GM18507 (cell line): ENCODE measurements at places on chromosomes 2 and 18.

DNA sequence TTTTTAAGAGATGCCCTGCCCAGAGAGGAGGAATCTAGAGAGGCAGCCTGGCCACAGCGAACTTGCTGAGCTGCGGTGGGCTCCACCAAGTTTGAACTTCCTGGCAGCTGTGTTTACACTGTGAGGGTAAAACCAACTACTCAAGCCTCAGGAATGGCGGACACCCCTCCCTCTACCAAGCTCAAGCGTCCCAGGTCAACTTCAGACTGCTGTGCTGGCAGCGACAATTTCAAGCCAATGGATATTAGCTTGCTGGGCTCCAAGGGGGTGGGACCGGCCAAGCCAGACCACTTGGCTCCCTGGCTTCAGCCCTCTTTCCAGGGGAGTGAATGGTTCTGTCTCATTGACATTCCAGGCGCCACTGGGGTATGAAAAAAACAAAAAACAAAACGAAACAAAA, 289.4 kb downstream of the KCNS3 start:
- DNase-seq = no peak

DNA sequence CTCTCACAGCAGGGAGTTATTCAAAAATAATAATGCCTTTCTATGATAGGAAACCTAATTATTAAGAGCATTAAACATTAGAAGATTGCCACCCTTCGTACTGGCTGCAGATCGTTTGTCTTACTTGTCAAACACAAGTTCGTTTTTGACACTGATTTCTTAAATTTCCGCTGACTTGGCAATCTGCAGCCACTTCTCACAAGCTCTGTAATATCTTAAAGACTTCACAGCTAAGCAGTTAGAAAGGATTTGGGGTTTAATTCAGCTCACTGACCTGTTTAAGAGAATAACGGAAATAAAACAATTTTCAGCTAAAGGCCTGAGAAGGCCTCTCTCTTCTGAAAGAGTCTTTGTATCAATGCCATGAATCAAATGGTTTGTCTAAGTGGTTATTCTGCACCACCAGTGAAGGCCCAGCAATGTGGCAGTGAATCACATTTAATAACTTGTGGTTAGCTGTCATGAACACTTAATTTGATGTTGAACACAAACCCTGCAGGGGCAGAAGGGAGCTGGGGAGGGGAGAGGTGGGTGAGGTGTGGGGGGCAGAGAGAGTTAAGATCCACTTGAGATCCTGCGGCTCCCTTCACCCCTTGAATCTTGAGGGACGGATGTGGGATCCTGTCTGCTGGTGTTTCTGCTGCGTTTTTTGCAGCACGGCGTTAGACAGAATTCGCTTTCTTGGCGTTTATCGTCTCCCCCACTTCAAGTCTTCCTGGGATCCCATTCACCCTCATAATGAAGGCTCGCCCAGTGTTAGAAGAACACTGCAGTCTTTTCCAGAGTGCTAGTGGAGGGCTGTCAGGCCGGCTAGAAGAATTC, 145.4 kb upstream of the SATB2 start:
- DNase-seq = no peak

GRCh38 chr2:113370478-113371091, 66.9 kb upstream of the ZNG1B start:
- DNase-seq = peak; percentile 28

DNA sequence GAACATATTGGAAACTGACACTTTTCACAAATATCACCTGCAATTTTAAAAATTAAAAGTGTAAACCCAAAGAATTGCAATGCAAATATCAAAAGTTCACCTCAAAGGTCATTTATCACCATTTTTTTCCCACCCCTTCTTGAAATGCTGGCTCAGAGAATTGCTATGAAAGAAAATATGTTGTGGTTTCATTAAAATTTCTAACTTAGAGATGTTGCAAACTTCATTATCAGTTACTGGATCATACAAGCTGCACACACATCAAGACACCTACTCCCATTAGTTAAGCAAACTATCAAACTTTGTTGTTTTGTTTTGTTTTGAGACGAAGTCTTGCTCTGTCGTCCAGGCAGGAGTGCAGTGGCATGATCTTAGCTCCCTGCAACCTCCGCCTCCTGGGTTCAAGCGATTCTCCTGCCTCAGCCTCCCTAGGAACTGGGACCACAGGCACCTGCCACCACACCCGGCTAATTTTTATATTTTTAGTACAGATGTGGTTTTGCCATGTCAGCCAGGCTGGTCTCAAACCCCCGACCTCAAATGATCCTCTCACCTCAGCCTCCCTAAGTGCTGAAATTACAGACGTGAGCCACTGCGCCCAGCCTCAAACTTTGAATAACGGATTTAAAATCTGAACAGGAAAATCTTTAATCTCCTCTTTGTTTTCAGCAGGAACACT, 37.0 kb downstream of the STK39 start:
- no peak for DNase-seq

- DNase-seq = no peak
Observed at GRCh38 chr2:191840921-191841320, 6.0 kb downstream of the CAVIN2 start.

GRCh38 chr18:2191180-2191790, 380.0 kb downstream of the METTL4 start:
- DNase-seq = no peak

- no peak for DNase-seq
Observed at GRCh38 chr2:223923976-223924375, 21.2 kb downstream of the WDFY1 start.

DNA sequence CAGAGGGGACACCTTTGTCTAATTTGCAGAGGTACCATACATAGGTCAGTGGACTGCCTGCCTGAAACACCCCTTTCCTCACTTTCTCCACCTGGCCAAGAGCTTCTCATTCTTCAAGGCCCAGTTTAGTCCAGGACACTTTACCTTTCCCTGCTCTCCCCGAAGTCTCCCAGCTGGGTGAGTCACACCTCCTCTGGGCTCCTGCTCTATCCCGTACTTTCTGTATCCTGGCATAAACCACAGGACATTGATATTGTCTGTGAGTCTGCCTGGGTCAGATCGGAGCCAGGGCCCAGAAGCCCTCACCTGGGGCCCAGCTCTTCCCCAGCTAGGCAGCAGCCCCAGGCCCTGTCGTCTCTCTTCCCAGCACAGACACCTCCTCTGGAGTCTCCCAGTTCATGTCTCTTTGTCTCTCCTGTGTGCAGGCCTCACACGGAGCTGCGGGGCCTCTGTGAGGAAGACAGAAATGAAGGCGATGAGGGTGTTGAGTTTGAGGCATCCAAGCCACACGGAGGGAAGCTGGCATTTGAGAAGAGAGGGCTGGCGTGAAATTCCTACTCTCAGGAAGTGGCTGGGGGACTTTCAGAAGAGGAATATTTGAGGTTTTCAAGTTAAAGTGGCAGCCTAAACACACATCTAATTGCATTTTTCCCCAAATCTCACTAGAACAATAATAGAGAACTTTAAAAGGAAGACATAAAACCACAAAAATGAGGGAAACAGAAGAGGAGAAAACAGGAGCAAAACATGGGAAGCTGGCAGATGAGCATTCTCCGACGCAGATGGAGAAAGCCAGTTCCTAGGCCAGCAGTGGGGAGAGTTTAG, 79.6 kb upstream of the LAPTM4A start:
- no peak for DNase-seq

- no peak for DNase-seq
Observed at GRCh38 chr18:26708806-26709716, 156.4 kb downstream of the AQP4 start.

DNA sequence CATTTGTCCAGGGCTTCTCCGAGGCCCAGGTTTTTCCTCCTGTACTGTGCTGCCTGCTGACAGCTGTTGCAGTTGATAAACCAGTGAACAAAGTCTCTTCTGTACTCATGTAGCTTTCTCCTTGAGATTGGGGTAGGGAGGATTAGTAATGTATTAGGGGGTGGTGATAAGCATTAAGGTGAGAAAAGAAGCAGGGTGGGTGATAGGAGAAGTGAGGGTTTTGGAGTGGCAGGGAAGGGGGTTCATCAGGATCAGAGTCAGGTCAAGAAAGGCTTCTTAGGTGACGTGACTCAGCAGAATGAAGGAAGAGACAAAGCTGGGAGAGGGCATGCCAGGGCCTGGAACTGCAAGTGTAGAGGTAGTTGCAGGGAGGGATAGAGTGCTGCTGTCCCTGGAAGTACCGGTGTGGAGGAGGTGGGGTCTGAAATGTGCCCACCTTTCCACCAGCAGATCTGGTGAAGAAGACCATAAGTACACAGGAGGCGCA, 48.7 kb downstream of the PKP4 start:
- DNase-seq = no peak

DNA sequence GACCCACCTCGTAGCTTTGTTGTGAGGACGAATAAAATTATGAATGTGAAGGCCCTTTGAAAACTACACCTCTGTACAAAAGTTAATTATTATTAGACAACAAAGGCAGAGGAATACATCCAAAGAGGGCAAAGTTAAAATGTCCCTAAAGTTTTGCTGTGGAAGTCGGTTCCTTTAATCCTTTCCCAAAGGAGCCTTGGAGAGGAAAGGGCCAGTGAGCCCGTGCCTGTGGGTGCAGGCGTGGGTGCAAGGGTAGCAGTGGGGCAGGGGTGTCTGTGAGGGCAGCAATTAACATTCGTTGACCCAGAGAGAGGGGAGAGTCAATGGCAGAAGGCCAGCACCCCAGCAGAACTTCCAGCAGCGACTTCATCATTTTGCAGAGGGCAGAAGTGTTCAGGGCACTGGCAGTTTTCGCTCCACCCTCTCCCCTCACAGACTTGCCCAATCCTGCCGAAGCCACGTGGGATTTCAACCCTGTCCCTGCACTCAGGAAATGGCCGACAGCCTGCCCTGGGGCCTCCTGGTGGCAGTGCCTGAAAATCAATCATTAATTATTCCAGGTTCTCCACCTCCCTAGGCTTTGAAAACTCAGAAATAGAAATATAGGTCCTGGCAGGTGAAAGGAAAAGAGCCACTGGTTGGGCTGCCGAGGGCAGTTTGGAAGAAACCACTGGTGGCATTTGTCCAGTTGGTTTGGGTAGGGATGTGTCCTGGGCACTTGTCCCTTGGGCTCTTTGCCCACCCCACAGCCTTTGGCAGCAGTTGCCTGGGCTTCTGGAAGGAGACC, 4.2 kb upstream of the PAX8 start:
- no peak for DNase-seq

- DNase-seq = no peak
Observed at GRCh38 chr2:69764286-69765095, 22.6 kb downstream of the ANXA4 start.

- no peak for DNase-seq
Observed at GRCh38 chr18:74082742-74083556, 64.7 kb downstream of the FBXO15 start.

GRCh38 chr2:226758921-226759640, 40.5 kb downstream of the IRS1 start:
- DNase-seq = no peak

- peak; percentile 38 for DNase-seq
Observed at GRCh38 chr2:9950521-9951271, 797 bp upstream of the GRHL1 start.

- no peak for DNase-seq
Observed at GRCh38 chr2:52862801-52863200, 904.8 kb upstream of the CHAC2 start.

DNA sequence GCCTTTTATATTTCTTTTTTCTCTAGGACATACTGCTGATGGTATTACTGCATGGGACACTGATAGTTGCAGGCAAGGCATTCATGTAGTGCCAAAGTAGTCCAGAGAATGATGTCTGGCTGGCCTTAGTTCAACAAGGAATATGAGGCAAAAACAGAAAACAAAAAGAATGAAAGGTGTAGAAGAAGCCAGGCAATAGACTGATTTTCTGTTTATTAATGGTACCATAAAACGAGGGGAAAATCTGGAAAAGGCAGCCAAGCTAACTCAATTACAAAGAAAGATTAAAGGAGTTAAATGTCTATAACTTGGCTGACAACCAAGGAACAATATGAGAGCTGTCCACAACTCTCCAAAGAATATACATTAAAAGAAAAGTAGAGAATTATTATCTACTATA, 284.9 kb downstream of the ZEB2 start:
- no peak for DNase-seq

GRCh38 chr2:36756438-36756837, 59.9 kb downstream of the VIT start:
- no peak for DNase-seq

- no peak for DNase-seq
Observed at GRCh38 chr2:104405623-104406022, 448.3 kb upstream of the POU3F3 start.

- no peak for DNase-seq
Observed at GRCh38 chr2:7205151-7205830, 288.1 kb downstream of the RNF144A start.

DNA sequence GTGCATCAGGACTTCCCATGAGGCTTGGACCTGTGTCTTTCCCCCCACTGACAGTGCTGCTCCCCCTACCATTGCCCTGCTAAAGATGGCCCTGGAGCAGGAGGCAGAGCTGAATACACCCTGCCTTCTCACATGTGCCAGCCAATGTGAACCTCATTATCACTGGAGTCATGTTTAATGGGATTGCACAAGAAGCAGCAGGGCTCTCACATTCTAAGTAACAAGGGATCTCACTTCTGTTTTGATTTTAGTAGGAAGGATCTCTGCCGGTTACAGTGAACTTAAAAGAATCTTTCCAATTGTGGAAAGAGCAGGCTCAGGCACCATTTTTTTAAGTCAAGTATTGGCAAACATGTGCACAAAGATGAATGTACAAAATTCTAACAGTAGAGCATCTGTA, 322.1 kb upstream of the MEX3C start:
- no peak for DNase-seq

DNA sequence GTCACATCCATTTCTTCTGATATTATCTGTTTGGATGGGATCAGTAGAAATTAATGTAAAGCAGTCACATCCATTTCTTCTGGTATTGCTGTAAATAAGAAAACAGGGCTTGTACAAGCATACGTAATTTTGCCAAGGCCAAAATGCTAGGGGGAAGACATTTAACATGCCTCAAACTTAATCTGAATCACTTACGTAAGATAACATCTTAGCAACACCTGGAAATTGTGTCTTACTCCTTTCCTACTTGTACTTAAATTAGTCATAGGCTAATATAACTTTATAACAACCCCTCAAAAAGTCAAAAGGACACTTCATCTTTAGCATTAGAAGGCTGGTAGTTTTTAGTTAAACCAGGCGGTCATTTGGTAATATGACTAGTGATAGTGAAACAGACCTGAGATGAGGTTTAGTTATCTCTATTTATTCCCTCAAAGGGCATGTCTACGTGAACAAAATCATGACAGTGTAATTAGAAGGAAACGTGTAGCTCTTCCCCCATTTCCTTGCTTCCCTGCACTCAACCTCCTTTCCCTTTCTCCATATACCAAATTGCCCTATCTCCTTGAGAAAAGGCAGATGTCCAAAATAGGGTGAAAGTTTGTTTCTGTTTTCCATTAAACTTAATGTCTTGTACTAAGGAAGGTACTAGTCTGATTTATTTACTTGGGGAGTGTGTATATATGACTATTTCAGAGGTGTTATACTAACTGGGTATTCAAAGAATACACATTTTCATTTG, 99.3 kb upstream of the FZD5 start:
- DNase-seq = no peak
